Skin of body (tissue), 3 donors: ENCODE measurements at places on chromosomes 12 and 14. TPM values are rescaled to one million over a fixed set of nuclear protein-coding genes. Genes with fewer than 3 reads are reported as not detected.

DNA sequence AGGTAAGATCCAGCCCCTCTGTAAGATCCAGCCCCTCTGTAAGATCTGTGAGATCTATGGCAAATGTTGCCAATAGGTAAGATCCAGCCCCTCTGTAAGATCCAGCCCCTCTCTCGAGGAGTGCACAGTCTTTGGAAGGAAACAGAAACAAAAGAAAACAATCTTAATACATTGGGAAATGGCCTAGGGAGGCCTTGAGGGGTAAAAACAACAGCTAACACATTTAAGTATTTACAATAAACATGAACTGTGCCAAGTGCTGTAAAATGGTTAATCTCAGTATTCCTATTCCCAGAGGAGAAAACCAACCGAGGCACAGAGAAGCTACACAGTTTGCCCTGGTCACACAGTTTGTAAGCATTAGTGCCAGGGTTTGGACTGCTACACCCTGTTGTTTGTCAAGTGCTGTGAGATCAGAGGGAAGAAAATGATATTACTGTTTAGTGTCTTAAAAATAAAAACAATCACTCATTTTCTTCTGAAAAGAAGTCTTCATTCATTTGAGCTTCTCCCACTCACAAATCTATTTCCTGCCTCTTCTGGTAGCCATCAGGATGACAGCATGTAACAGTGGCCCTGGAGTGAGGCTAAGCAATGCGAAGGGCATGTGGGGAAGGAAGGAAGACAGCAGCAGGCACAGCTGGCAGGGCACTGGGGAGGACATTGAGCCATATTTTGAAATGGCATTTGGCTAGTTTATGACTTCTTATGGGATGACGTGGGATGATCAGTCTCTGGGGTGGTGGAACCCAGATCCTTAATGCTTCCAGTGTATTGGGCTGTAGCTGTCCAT, 118.7 kb upstream of the PTPRQ start:
- DNase-seq = no peak

DNA sequence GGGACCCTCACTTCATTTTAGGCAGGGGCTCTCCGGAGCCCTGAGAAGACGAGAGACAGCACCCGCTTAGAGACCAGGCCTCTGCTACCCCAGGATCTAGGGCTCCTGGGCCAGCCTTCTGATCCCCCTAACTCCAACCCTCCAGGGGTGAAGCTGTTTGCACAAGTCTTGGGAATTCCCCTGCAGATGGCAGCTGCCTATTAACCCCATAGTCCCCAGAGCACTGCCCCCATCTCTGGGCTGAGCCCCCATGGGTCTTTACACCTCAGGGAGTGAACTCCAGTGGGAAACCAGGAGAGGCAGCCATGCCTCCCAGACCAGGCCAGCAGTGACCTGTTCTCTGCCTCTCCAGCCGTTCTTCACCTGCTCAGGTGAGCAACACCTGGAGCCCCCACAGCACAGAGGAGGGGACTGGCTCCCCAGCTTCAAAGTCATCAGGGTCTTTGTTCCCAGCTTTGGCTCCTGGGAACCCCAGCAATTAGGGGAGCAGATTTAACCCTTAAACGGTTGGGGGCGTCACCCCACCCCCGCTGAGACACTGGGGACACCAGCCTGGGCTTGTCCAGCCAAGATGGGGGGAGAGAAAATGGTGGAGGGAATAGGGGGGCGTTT, 2.3 kb downstream of the WNT10B start:
- no peak for DNase-seq

DNA sequence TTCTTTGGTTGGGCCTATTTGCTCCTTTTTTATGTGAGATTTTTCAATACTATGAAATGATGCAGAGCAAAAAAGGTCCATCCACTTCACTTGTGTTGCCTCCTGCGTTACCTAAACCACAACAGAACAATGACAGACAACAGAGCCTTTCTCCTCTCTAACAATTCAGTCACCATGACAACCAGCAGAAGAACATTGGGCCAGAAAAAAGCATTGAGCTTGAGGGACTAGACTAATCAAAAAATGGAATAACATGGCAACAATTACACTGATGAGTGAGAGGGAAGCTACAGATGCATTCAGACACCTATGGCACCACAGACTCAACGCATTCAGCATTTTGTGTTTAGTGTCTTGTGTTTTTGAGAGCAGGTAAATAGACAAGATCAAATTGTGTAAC, 44.6 kb upstream of the PTCSC3 start:
- no peak for DNase-seq

DNA sequence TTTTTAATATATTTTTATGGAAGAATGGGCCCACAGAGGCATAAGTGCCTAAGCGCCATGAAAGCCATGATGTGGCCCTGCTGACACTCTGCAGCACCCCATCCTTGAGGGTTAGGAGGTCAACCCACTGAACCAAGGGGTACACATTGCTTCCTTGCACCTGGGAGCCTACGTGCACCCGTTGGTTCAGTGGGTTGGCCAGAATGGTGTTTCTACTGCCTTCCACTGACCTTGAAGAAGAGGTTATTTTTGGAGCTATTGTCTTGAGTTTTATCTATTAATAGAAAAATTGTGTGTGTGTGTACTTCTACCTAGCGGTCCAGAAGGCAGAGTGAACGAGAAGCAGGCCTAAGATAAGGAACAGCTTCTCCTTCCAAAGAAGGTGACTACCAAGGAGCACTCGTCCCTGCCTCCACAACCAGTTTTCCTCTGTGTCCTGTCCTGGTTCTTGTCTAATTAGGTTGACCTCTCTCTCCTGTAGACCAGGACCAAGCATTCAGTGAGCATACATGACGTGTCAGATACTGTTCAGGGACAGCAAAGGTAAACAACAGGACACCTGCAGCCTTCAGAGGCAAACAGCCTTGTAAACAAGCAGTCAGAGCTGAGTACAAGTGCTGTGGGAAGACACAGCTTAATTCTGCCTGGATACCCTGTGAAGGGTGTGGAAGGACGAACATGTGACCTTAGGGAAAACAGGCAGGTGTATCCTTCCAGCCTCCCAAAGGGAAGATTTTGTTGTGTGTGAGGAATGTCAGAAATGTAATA, 30.4 kb upstream of the PLEK2 start:
- DNase-seq = no peak

DNA sequence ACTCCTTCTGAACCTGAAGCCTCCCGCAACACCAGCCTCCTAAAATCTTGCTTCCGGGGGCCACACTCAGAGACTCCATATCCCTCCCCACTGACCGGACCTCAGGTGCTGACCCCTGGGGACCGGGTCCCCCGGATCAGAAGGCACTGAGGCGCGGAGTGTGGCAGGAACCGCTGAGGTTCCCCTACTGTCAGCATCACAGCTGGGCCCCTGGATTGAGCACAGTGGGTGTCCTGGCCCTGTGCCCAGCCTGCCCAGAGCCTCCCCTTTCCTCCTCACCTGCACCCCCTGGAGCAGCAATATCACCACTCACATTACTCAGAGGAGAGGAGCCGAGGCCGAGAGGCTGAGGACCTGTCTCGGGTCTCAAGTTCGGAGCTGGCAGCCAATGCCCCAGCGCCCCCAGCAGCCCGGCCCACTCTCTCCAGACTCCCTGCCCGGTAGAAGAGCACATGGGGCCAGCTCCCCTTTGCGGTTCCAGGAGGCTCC, 101.2 kb upstream of the EIF5 start:
- DNase-seq = no peak

DNA sequence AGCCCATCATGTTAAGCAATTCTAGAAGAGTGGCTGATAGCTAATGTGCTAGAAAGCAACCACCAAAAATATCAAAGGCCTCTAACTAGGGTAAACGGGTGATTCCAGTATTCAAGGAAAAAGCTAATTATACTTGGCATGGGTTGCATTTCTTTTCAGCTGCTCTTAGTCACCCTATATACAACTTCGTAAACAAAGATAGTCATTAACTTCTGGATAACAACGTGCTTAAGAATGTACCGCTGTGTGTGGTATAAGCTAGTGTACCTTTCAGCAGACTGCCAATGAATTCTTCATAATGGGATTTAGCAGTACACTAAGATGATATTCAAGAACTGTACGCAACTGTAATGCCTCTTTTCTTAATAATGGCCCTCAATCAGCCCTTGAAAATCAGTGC, 42.2 kb upstream of the SLC6A13 start:
- no peak for DNase-seq

- no peak for DNase-seq
Measured at GRCh38 chr12:43222796-43223195, 329.2 kb downstream of the ADAMTS20 start.

GRCh38 chr14:104321802-104322130, 183.4 kb downstream of the KIF26A start:
- DNase-seq = no peak

DNA sequence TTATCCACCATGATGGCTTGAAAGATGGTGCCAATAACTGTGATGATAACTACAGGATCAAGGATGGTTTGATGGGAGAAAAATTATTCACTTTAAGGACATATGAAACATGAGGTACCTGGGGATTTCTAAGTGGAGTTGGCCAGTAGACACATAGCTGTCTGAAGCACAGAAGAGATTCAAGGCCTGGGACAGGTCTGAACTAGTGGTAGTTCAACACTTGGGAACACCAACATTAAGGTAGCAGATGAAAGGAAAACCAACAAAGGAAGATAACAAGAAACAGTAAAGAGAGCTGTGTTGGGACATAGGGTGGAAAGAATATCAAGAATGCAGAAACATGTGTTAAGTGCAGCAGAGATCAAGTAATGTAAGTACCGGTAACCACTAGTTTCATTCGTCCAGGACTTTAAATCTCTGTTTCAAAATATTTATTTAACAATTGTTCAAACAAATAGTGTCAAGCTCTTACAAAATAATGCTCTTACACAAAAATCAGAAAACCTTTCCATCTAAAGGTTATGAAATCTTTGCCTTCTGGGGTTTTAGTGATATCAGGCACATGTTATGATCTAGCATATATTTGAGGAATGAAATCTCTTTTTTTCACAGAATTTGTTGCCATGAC, 104.7 kb downstream of the ST8SIA1 start:
- DNase-seq = no peak

- no peak for DNase-seq
Measured at GRCh38 chr12:2804393-2805142, 7.9 kb upstream of the ITFG2 start.

- DNase-seq = no peak
Measured at GRCh38 chr12:66978802-66979201, 290.4 kb upstream of the CAND1 start.

- no peak for DNase-seq
Measured at GRCh38 chr14:92677087-92677668, 71.2 kb downstream of the LGMN start.

DNA sequence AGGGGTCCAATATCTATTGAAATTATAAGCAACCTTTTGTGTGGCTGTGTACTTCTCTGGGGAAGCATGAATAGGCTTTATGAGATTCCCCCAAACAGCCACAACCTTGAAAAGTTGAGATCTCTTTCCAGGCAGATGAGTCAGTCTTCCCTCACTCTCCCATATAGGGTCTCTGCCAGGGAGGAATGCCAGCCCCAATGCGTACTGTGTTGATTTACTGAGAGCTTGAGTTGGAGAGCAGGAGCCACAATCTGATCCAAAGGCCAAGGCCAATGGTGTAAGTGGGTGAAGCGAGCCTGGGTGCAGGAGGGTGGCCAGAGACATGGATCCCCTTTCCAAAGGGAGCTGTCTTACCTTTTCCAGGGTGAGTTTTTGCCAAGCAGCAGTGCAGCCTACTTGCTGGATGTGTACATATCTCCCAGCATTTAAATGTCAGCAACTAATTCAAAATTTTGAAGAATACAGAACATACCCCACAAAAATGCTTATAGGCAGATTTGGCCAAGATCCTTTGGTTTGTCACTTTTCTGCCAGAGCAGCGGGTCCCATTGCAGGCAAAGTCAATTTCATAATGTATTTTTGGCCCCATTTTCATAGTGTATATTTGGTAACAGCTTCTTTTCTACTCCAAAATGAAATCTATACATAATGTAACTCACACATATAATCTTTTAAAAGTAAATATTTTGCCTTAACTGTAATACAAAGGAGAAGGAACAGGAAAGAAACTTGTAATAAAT, 88.2 kb downstream of the TBC1D30 start:
- DNase-seq = peak; percentile 24

DNA sequence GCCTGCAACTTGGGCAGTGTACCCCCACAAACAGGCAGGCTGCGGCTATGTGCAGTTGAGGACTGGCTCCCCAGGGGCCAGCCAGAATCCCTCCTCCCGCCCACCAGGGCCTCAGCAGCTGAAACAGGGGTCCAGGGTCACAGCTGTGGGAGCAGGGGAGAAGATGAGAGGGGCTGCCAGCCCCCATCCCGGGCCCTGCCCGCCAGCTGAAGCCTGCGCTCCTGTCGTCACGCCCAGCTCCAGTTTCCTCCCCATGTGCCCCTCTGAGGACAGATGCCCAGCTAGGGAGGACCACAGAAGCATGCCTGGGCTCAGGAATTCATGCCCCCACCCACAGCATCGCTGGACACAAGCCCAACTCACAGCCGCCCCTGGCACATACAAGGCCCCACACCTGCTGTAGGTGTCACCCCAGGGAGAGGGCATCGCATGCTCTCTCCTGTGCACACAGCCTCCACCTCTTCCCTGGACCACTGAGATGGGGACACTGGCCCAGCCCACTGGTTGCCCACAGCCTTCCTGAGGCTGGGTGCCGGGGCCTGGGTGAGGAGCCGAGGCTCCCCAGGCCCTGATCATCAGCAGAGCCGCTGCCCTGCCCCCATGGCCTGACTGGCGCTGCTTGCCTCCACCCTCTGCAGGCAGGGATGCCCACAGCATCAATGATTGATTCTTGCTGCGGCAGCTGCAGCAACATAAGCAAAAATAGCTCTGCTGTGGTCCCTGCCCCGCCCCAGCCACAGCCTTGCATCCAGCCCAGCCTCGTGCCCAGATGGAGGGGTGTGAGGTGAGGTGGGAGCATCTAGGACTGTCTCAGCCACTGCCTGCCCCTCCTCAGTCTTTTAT, 3.7 kb upstream of the CLBA1 start:
- DNase-seq = no peak

GRCh38 chr14:22994762-22995275, 12.5 kb upstream of the AJUBA start:
- peak; percentile 30 for DNase-seq

- peak; percentile 34 for DNase-seq
Measured at GRCh38 chr14:20332431-20332787, 670 bp downstream of the CCNB1IP1 start.

The NUBPL gene
- total RNA-seq = 12.5 TPM

The AICDA gene
- 0.20 TPM for total RNA-seq

The KLRC2 gene
- not detected for total RNA-seq

The TM7SF3 gene
- 45.9 TPM for total RNA-seq

The SLC2A14 gene
- not detected for total RNA-seq

The PDE3A gene
- 14.4 TPM for total RNA-seq

The ACSM4 gene
- not detected for total RNA-seq
